Pons (tissue), 1 donor: ENCODE measurements at places on chromosomes 7 and 10.

DNA sequence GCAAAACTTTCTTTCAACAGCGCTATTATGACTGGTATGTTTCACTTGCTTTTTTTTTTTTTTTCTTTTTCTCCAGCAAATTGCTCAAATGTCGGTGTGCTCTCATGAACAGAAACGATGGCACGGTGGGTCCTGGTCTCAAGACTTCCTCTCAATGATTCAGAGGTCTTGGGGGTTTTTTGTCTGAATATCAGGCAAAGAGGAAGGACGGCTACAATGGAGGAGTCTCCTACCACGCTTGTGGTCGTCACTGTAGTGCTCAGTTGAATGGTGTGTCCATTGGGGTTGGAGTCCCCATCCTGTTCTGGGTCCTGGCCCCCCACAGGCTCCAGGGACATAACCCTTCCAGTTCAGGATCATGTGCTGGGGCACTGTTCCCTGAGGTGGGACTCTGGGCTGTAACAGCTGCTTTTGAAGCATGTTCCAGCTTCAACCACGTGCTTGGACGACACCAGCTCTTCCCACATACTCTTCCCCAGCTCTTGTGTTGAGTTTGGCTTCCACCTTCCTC lies 266.7 kb upstream of the KLF6 start:
- DNase-seq = no peak

DNA sequence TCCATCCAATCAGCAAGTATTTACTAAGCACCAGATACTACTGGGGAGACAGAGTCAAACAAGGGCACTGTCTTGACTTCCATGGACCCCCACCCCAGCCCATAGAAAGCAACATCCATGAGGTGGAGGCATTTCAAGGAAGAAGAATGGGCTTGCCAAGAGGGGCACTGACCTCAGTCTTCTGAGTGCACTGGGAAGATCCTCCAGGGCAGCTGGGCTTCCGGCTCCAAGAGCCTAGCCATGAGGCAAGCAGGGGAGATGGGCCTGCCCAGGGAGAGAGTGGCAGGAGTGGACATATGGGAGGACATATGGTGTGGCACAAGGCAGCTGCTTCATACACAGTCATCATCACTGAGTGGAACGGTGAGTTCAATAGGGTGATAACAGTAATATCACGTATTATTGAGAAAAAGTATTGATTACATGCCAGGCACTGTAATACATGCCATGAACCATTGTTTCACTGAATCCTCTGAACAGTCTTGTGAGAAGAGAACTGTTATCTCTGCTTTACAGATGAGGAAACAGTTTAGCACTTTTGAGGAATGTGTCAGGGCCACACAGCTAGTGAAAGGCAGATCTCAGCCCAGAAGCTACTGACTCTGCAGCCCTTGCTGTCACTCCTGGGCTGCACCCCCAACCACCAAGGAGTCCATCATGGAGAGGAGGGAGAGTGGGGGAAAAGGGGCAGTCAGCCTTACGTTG lies 331.7 kb upstream of the ZMIZ1 start:
- DNase-seq = no peak

- no peak for DNase-seq
Observed at GRCh38 chr7:71009636-71010035, 122.3 kb upstream of the GALNT17 start.

- DNase-seq = no peak
Observed at GRCh38 chr10:72461085-72461484, 106.4 kb upstream of the DNAJB12 start.

DNA sequence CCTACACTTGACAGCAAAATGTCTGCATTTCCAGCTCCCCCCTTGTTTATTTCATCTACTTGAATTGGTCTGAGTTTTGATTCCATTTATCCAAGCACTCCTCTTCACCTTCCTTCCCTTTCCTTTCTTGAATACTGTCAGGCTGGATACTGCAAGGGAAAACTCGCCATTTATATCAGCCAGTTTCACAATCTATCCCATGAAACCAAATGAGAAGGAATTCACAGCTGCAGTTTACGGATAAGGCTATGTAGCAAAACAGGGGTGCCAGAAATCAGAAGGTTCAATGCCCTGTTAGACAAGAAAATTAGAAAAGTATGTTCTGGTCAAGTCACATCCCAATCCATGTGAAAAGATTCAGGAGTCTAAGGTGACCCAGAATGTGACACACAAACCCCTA lies 28.1 kb downstream of the CCDC6 start:
- DNase-seq = no peak

DNA sequence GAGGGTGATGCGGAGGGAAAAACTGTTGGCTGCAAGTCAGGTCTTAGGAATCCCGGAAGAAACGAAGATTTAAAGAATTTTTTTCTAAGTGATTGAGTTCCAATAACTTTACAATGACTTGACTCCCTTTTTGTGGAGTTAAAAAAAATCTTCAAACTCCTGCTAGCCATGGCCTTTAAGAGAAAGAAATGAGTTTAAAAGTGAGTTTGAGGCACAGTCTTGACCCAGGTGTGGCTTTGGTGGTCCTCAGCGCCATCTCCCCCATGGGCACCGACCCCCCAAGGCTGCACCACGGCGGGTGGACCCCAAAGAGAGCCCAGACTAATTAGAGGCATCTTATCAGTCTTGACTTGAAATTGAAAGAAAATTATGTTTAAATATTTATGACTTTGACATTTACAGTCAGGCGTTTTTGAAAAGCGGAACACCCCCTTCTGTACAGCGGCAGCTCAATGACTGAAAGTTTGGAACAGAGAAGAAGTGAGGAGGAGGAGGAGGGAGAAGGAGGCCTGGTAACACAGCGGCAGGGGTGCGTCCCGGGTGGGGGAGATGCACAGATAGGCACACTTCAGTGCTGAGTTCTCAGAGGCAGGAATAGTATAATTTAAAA lies 349.6 kb downstream of the DNAJB6 start:
- DNase-seq = no peak

GRCh38 chr7:106668861-106669524 lies 8.0 kb upstream of the CCDC71L start:
- DNase-seq = no peak

DNA sequence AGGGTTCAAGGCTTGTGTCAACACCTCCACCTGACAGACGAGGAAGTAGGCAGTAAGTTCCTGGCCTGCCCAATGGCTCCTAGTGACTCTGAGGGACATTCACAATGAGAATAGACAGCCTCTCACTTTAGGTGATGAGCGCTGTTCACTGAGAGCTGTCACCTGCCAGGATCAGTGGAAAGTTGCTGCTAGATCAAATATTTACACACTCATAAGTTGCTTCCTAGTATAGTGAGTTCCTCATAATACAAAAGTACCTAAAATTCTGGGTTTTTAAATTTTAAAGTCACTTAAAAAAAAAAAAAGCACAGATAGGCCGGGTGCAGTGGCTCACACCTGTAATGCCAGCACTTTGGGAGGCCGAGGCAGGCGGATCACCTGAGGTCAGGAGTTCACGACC lies 320.8 kb downstream of the PRPF18 start:
- no peak for DNase-seq

- DNase-seq = no peak
Observed at GRCh38 chr10:80472234-80473095, 18.4 kb downstream of the TSPAN14 start.

- DNase-seq = peak; percentile 8
Observed at GRCh38 chr10:103986360-103986759, 19.4 kb downstream of the SLK start.
